Germinal center (tissue), 1 donor: ENCODE measurements at places on chromosomes 4 and X.

DNA sequence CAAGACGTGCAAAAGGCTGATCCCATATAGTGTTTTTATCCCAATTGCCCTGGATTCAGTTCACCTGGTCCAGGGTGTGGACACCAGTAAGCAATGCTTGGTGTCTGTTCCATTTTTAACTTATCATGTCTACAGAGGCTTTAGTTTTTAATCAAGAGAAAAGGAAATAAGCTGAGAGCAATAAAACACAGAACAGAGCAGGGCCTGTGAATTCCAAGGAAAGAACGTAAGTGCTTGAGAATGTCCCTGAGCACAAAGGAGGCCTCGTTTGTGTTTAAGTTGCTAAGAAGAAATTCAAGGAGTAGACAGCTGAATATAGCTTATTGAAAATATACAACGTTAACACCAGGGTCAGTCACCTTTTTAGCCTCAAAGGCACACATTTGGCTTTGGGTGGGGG is 191.3 kb downstream of the GPC3 start:
- no peak for DNase-seq

GRCh38 chr4:899556-899906 is 32.6 kb downstream of the GAK start:
- DNase-seq: no peak

DNA sequence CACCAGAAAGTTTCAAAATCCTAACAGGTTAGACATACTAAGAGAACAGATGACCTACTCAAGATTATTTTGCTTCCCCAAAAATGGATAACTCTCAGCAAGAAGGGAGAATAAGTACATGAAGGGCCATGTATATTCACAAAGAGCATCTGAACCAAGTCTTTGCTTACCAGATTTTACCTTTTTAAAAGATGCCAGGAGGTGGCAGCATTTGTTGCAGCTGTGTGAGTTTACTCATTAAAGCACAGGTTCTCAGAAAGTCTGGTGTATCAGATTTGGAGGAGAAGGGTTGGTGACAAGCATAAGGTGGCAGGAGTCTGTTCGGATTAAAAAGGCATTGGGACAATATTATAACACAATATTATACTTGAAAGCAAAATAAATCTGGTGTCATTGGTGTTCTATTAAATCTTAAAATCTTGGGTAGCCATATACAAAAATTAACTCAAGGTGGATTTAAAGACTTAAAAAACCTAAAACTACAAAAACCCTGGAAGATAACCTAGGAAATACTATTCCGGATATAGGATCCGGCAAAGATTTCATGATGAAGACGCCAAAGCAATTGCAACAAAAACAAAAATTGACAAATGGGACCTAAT is 51.3 kb upstream of the NFKB1 start:
- peak; percentile 50 for DNase-seq

GRCh38 chr4:139700568-139700967 is 34.9 kb downstream of the MGST2 start:
- DNase-seq: no peak

GRCh38 chr4:185820146-185821028 is 8.4 kb upstream of the SORBS2 start:
- no peak for DNase-seq

- no peak for DNase-seq
Measured at GRCh38 chr4:101232074-101232776, 115.1 kb downstream of the PPP3CA start.

DNA sequence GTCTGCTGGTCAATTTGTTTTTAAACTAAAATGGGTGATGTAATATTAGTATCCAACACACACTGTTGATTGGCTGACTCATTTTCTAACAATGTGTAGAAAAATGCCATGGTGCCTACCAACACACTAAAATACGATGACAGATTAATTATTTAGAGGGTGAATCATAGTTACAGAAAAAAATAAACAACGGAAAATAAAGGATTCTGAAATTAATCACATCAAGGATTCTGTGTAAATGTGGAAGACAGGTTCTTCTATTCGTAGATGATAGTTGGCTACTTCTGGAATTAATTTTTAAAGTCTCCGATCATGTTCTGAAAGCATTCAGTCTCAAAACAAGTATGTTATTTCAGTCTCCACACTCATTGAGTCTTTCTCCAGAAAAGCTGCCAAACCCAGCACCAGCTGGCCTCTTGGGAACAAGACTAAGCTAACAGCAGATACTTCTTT is 8.2 kb upstream of the IQCM start:
- no peak for DNase-seq

DNA sequence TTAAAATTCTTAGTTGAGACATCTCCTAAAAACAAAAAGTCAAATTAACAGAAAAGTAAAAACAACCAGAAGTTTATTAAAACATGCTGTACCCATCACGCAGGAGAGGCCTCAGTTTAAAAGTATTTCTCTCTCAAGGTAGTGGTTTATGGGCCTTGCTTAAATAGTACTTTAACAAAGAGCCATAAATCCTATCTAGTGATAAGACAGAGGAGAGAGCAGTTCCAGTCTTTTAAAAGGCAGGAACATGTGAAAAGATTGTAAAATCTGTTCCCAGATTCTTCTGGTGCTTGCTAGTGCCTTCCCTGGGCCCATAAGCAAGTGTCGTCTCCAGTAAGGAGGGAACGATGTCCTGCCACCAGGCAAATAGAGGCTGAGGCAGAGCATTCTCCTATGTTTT is 476.3 kb upstream of the ADGRL3 start:
- no peak for DNase-seq

DNA sequence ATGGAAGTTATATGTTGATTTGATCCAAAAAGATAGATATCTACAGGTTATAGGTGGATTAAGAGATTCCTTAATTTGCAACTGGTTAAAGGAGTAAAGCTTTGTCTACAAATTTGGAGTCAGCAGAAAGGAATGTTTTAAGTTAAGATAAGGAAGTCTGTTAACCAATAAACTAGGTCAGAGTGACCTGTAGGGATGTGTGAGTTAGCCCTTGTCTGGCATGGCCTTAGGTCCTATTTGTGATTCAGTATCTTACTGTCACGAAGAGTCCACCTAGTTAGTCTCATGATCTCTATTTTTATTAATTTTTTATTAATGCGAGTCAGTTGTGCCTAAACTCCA is 230.8 kb downstream of the INPP4B start:
- no peak for DNase-seq

DNA sequence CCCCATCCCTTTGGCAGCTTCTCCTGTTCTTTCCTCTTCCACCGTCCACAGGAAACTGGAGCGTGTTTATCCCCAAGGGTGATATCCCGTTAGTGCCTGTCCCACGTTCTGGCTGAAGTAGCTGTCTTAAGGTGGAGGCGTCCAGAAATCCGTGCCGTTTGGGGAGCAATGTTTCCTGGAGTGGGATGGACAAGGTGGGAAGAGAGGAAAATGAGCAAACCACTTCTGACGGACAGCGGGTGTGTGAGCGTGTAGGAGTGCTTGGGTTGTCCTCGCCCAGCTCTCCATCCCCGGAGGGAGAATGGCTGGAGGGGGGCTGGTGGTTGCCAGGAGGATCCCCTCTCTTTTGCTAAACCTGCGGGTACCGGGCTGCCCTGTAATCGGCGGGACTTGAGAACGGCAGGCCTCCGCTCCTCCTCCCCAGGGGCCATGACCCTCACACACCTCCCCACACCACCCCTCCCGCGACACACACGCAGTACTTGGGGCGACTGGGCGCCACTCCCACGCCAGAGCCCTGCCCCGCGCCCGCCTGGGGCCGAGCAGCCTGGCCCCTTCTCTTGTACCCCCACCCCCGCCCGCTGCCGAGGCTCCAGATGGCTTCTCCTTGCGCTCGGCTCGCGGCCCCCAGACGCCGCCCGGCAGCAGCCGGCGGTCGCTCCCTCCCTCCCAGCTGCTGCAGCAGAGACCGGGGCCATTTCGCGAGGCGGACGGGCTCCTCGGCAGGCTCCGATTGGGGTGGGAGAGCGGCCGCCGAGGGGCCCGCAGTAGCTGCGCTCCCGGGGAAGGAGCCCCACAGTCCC is 13.9 kb upstream of the PRDM8 start:
- peak; percentile 44 for DNase-seq

GRCh38 chr4:173909294-173909693 is 374.2 kb downstream of the FBXO8 start:
- no peak for DNase-seq

- DNase-seq: no peak
Measured at GRCh38 chrX:77949840-77950239, 19.6 kb downstream of the PGAM4 start.

GRCh38 chr4:159178979-159179969 is 76.4 kb downstream of the RAPGEF2 start:
- DNase-seq: no peak
